ENCODE measurements at places on chromosomes 2 and 18.

DNA sequence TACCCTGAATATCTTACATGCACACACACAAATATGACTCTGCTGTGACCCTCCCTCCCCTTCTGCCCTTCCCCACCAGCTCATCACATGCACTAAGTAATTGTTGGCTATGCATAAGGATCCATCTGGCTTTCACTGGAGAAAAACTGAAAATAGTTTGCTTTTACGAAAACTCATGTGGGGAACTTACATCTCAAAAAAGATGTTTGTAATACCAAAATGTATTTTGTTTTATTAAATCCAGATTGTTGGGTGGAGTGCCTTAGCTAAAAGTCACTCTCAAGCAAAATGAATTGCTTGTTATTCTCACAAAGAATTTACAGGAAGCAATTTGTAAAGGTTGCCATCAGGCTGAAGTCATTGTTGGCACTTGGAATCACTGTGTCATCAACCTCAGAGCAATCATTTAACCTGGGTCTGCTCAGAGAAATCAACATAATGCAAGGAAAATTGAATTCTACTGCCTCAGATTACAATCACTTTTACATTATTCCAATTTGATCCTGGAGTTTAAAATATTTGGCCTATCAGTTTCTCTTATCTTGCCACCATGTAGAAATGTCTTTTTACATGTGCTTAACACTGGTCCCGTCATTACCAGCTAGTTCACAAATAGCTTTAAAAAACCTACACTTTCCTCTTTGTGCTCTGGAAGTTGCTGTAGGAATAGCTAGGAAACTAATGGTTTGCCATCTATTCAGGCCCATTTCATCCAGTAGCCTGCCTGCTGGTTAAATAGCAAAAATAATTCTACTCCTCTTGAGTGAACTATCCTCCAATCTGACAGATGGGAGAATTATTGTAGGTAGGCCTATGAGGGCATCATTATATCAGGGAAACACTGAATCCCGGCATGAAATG is 90.3 kb upstream of the TMEM17 start:
- DNase-seq: no peak

DNA sequence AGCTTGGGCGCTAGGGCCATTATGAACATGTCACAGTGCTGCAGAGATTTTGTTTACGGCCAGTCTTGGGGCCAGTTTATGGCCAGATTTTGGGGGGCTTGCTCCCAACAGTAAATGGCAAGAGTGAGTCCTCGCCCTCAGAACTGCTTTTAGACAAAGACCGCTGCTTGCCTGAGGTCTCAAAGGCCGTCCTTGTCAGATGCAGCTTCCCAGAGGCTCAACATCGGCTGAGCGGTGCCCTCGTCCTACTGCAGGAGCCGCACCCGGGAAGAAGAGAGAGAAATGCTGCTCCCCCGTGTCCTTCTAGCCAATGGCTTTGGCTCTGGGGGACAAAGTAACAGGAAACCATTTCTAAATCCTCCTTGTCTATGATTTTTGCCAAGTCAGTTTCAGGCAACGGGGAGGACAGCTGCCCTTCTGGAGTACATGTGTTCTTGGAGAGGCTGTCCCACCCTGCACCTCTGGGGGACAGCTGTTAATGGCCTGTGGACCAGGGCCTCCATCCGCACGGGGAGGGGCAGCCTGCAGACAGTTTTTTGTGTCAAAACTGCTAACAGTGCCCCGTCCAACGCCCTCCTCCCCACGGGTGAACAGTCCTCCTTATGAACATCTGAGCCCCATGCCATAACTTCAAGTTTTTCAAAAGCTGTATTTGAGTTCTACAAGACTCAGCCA is 66.1 kb downstream of the C18orf63 start:
- no peak for DNase-seq

DNA sequence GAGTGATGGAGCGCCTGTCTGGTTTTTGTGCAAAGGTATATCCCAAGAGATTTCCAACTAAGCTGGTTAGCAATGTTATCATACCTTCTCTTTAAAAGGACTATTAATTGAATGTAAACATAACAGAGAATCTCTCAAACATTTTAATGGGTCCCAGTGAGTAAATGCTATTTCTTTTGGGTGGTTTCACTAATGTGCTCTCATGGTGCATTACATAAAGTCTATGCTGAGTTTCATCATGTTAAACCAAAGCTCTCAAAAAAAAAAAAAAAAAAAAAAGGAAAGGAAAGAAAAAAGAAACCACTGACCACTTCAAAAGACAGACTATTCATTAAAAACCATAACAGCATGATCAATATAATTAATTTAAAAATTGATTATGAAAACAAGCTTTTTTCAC is 119.1 kb upstream of the SCN1A start:
- DNase-seq: no peak

DNA sequence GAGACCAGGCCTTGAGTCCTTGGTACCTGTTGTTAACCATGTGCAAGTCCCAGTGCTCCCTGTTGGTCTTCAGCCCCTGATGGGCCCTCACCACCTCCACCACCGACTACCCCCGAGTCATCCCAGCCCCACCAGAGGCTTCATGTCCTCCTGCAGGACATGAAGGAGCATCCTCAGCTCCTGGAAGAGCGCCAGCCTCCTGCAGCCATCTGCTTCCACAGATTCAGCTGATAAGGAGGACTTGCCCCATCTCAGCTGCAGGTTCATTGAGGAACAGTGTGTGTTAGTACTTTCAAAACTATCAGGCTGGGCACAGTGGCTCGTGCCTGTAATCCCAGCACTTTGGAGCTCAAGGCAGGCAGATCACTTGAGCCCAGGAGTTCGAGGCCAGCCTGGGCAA is 151.9 kb downstream of the ATP9B start:
- no peak for DNase-seq

DNA sequence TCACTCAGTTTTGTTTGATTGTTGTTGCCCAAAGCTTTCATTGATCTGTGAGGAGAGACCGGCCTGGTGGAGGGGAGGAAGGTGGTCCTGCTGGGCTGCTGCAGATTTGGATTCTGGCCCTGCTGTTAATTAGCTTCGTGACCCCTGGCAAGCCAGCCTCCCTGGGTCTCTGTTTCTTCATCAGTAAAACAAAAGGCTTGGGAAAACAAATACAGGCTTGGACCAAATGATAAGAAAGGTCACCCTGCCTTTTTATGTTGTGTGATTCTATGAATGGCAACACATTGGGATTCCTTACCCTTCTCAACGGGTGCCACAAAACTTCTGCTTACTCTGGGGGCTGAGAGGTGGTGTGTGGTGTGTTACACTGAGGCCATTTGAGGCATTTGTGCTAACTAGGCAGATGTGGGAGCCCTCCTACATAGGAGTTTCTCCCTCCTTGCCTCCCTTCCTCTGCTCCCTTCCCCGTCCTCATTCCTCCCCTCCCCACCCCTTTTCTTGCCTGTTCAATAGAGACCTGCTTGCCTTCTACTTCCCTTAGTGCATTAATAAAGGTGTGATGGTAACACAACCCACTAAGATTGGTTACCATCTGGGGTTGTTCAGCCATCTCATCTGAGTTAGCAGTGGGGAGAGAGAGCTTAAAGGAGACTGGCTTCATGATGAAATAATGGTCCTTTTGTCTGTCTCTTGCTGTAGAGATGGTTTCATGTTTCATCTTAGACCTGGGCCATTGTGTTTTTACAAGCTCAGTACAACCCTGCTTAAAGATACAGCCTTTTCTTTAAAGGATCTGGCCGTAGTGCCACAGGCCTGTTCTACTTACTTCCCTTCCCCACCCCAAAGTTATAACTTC is 96.2 kb downstream of the TANC1 start:
- DNase-seq: no peak

- no peak for DNase-seq
Observed at GRCh38 chr2:143476336-143477087, 347.3 kb downstream of the ARHGAP15 start.

GRCh38 chr18:5197461-5197860 is 404 bp upstream of the AKAIN1 start:
- DNase-seq: no peak

GRCh38 chr18:49161627-49162026 is 210.9 kb upstream of the SMAD7 start:
- no peak for DNase-seq

DNA sequence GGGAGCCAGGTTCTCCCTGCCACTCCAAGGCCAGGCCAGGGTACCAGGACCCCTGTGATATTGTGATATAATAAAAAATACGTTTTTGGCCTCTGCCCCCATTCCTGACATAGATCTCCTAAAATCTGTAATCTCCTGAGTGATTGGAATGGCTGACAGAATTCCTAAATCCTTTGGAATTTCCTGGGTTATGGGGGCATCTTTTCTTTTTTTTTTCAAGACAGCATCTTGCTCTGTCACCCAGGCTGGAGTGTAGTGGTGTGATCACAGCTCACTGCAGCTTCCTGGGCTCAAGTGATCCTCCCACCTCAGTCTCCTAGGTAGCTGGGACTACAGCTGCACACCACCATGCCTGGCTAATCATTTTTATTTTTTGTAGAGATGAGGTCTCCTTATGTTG is 26.2 kb upstream of the TUBB6 start:
- no peak for DNase-seq

GRCh38 chr2:24855726-24856125 is 62.5 kb downstream of the CENPO start:
- DNase-seq: no peak

- DNase-seq: no peak
Observed at GRCh38 chr2:204550751-204551511, 5.7 kb downstream of the PARD3B start.

DNA sequence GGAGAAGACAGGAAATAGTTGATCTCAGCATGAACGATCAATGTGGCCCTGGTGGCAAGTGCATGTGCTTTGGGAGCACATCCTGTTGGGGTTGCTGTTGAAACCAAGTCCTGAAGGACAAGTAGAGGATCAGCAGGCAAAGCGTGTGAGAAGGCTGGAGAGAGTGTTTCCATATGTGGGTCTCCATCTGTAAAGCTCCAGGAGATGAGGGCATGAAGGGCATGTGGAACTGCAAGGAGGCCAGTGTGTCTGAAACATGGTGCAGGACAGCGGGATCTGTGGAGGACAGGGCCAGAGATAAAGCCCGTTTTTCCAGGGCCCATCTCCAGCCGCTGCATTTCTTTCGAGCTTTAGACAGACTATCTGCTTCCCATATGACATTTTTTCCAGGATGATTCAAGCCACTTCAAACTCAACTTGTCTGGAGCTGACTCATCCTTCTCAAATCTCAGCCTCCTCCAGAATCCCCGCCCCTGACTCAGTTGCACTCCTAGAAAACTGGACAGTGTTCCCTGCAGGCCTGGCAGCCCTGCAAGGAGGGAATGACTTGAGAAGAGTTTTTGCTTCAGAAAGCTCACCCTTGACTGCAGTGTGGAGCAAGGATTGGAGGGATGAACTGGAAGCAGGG is 226.1 kb downstream of the VAPA start:
- DNase-seq: no peak

DNA sequence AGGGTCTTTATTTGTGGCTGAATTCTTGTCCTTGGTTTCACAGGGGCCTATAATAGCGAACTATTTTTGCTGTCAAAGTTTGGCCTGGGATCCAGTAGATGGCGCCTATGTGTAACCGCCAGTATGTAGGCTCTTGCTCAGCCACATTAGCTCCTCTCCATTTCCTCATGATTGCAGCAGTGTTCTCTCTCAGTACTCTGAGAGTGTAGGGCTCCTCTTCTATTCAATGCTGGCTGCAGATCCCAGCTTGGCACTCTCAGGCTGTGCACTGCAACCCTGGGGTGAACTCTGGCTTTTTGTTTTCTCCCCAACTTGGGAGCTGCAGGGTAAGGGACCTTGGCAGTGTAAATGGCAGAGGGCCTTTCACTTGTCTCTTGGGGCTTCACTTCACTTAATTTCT is 344.6 kb upstream of the CHAC2 start:
- no peak for DNase-seq
